RPMI7951 (cell line): ENCODE measurements at places on chromosomes 3 and 15.

DNA sequence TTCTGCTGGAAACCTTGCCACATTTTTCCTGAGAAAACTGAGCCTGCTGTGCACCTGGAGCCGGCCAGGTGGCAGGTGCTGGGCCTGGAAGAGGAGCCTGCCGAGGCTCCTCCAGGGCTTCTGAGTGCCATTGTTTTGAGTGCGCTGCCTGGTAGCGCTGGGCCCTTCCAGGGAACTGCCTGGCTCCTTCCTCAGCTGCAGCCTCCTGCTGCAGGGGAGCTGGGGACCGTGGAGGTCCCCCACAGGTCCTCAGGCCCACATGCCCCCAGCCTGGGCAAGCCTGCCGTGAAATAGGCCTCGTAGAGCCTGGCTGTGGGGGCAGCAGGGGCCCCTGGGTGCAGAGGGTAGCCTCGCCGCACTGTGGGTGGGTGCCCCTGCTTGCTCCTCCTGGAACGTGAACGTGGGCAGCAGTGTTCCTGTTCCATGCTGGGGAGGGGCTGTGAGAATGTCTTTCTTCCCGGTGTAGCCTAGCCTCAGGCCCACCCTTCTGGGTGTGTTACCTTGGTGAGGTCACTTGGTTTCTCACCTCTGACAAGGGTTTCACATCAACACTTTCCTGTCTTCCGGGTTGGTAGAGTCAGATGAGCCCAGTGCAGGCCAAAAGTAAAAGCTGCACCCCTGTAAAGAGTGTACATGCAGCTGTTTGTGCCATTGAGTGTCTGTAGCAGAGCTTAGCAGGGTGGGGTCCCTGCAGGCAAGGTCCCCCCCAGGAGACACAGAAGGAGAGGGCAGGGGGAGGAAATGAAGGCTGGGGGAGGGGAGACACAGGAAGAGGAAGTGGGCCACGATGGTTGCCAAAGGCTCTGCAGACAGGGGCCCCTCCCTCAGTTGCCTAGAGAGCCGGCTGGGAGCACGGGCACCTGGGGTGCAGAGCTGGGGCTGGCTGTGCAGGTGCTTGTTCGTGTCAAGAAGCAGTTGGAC, 34.5 kb downstream of the KLF13 start:
- no peak for DNase-seq

- DNase-seq, result peak; percentile 63
These were observed 37.5 kb upstream of the STIMATE start for GRCh38 chr3:52934630-52935530.

DNA sequence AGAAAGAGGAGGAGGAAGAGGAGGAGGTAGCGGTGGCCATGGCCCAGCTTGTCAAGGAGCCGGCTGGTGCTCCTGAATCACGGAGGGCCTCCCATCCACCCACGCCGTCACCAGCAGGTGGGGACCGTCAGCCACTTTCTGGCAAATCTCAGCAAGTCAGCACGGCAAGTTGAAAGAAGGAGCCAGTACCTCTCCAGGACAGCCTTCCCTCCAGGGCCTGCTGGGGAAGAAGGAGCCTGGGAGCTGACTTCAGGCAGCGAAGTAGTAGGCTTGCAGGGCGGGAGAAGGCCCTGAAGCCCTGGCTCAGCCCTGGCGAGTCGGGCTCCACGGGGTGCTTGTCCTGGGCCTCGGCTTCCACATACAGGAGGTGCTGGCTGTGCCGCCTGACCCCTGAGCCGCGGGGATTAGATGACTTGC, 99.2 kb upstream of the TRPM1 start:
- peak; percentile 68 for DNase-seq

DNA sequence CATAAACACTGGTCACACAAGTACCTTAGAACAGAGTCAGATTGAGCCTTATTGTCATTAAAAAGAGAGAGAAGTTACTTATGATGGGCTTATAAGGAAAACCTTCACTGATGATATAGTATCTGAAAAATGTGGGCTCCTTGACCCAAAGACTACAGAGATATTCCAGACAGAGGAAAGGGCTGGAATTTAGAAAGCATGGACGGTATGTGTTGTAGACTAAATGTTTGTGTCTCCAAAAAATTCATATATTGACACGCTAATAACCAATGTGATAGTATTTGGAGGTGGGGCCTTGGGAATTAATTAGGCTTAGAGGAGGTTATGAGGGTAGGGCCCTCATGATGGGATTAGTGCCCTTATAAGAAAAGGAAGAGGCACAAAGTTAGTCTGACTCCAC, 61.0 kb upstream of the DAZL start:
- no peak for DNase-seq
